Coronary artery (tissue), 2 donors: ENCODE measurements at places on chromosomes 13 and 19.

GRCh38 chr19:42548552-42548951 is 20.3 kb upstream of the CEACAM1 start:
- no peak for DNase-seq

GRCh38 chr13:51639171-51639570 is 54.9 kb downstream of the WDFY2 start:
- DNase-seq = no peak

DNA sequence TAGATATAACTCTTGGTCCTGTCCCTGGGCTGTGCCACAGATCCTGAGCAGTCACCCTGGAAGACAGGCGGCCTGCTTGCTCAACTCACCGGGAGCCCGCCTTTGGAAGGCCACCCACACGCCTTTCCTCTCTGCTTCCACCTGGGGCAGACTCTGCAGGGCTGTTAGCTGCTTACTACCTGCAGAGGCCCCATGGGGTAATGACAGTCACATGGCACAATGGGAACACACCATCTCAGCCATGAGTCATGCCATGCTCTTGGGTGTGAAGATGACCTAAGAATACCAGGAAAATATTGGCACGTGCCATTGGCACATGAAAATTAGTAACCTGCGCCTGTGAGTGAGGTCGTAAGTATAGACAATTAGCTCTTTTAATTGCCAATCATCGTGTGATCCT is 108.6 kb downstream of the COL4A2 start:
- DNase-seq = peak; percentile 80

- DNase-seq = no peak
These were observed 331.3 kb downstream of the NDFIP2 start for GRCh38 chr13:79812070-79812850.

DNA sequence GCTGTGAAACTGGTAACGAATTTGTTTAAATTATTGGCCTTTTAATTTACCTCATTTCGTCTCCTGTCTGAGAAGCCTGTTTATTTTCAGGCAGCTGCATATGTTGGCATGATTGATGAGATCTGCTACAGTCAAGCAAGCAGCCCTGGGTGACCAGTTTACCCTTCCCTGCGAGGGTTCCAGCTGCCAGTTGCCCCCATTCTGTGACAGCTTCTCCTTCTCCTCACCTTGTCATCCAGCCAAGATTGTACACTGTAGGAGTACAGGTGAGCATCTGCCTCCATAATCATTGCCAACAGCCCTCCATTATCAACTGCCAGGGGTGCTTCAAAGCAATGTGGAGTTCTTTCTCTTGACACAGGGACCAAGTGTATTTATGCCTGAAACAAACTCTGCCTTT is 1979.9 kb upstream of the PRR20A start:
- no peak for DNase-seq

DNA sequence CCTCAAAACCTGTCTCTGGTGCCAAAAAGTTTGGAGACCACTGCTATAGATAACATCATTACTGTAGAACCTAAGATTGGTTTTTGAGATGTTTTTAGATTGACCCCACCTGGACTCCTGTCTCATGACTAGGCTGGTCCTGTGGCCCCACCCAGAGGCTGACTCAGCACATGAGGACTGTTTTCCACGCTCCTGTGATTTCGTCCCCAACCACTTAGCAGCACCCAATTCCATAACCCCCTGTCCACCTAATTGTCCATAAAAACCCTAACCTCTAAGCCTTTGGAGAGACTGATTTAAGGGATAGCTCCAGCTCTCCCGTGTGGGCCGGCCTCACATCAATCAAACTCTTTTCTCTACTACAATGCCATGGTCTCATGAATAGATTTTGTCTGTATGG is 25.6 kb upstream of the GAS6 start:
- no peak for DNase-seq
